GM10248 (cell line): ENCODE measurements at places on chromosomes 12 and 14.
A peak's percentile ranks its signal among the peaks of the same experiment; 100 is the strongest.

DNA sequence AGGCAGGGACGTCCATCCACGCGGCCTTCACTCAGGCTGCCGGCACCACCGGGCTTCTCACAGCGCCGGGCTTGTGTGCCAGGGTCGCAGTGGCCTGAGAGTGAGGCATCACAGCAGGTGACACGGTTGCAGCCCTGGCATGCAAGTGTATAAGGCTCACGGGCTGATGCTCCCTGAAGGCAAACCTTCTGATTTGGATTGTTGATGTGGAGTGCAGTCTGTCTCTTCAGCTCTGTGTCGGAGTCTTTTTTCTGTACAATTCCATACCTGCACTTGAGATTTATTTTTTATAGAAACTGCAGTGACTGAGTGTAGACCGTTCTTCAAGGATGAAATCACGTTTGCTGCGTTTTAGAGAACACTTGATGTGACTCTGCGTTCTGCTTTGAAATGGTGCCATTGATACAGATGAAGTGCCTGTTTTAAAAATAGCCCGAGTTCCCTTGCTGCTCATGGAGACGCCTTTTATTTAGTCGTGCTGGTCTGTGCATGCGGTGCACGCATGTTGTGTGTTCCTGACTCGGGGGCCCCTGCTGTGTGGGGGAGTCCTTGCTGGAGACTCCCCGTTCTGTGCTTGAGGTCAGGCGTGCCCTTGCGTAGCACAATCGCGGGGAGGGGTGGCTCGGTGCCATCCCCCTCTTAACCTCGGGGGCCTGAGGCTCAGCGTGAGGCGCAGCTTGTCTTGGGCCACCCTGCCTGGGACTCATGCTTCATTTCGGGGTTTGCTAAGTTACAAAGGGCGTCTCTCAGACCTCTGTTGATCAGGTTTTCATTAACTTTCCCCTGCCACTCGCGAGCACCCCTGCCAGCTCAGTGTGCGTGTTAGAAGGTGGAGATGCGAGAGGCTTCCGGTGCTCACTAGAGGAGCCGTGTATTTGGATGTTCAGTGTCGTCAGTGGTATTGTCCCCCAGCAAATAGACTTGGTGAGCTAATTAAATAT lies 21.6 kb upstream of the AMN start:
- DNase-seq, result peak; percentile 74

- no peak for DNase-seq
Observed at GRCh38 chr14:37658156-37658555, 62.7 kb downstream of the TTC6 start.

- DNase-seq, result no peak
Observed at GRCh38 chr14:72856530-72857266, 37.2 kb downstream of the DPF3 start.

- no peak for DNase-seq
Observed at GRCh38 chr14:102962111-102962627, 39.7 kb downstream of the AMN start.

DNA sequence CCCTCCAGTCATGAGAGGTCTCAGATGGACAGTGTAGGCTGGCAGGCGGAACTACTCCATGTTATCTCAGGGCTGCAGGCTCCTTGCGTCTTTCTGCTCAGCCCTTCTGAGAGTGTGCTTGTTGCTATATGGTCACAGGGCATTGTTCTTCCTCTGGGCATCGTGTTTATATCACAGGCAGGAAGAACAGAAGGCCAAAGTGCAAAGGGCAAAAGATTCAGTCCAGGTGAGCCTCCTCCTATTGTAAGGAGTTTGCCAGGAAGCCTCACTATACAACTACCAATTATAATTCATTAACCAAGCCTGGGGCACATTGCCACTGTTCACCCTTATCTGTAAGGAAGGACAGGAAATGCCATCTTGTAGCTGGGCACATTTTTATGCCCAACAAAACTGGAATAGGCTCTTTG lies 195.5 kb upstream of the KITLG start:
- no peak for DNase-seq

DNA sequence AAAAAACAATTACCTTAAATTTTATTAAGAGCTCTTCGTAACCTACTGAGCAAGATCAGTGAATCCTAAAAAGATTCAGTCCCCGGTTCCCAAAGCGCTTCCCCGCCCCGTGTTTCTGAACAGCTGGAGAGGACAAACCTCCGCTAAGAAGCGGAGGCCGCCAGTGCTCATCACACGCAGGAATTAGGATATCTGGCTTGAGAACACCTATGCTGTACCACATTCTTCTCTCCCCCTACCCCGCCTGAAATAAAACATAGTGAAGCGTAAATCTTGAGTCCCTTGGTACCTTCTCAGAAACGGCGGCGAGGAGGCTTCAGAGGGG lies 774 bp upstream of the WDR20 start:
- DNase-seq, result no peak

DNA sequence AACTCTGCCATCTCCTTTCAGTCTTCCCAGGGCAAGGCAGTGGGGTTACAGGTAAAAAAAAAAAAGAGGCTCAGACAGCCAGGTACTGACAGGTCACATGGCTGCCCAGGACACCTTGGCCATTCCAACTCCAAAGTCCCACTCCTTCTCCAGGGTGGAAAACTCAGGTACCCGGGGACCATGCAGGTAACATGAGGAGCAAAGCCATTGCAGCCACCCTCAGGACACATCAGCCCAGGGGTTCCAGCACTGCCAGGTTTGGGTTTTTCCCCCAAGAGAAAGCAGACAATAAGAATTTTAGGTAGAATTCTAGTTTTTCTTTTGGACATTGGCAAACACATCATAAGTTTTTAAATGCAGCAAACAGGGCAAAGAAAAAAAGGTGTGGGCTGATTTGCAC lies 15.3 kb downstream of the FAM222A start:
- no peak for DNase-seq

GRCh38 chr12:28550757-28551704 lies 360.8 kb downstream of the CCDC91 start:
- no peak for DNase-seq

- DNase-seq, result no peak
Observed at GRCh38 chr12:22610131-22610530, 14.8 kb upstream of the ETNK1 start.

DNA sequence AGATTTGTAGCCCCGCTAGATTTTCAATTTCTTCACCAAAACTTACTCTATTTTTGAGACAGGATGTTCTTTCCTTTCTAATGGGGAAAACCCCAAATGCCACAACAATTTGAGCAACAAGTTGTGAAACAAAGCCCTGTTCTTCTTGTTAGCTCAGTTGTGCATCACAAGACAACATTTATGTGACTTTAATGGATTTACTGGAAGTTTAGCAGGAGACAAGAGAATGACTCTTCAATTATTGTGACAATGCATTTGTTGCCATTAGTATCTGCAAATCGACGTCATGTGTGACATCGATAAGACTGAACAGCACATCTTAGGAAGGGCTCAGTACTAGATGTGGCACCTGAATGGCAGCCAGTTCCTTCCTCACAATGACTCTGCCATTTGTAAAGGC lies 1028.9 kb upstream of the TMEM132C start:
- DNase-seq, result no peak

DNA sequence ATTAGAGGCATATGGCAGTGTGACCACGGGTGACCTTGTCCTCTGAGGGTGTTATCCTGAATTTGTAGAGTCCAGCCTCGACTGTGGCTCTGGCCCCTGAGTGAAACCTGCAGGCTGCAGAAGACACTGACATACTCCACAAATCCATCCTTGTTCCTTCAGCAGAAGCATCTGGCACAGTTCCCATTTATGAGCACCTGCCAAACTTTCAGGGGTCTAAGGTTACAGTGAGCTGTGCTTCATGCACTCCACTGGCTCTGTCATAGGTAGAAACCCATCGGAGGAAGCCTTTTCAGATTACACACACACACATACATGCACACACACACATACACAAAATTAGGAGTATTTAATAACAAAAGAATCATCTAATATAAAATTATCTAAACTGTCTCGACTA lies 13.6 kb upstream of the NUAK1 start:
- DNase-seq, result no peak

GRCh38 chr14:81681541-81681940 lies 147.9 kb upstream of the SEL1L start:
- DNase-seq, result no peak

- DNase-seq, result no peak
Observed at GRCh38 chr12:113222730-113223531, 1.7 kb downstream of the TPCN1 start.

- DNase-seq, result no peak
Observed at GRCh38 chr14:68893566-68893965, 85.5 kb downstream of the ACTN1 start.

DNA sequence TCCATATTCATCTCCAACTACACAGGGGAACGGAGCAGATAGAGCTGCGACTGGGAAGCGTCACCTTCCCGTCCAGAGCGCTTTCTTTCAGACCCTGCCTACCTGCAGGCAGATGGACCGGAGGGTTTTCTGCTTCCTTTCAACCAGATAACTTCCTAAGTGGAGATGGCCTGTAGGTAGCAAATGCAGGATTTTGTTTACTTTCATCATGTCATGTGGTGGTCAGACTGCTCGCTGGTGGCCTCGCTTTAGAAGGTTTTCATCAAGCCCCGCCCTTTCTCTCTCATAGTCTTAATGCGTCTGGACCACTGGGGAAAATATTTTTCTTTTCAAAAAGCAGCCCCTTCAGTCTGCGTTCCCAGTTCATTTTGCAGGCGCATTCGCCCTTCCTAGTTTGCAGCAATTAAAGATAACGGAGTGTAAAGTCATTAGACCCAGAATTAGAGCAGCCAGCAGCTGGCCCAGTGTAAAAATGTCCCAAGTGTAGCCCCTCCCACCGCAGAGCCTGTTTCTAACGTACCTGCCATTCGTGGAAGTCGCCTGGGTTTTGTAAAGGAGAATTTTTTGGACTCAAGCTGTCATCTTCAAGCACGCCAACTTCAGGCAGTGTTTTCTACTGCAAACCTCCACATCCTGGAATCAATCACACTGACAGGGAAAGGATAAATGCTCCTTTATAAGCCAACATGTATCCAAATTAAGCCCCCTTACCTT lies 68.9 kb downstream of the TESC start:
- no peak for DNase-seq

DNA sequence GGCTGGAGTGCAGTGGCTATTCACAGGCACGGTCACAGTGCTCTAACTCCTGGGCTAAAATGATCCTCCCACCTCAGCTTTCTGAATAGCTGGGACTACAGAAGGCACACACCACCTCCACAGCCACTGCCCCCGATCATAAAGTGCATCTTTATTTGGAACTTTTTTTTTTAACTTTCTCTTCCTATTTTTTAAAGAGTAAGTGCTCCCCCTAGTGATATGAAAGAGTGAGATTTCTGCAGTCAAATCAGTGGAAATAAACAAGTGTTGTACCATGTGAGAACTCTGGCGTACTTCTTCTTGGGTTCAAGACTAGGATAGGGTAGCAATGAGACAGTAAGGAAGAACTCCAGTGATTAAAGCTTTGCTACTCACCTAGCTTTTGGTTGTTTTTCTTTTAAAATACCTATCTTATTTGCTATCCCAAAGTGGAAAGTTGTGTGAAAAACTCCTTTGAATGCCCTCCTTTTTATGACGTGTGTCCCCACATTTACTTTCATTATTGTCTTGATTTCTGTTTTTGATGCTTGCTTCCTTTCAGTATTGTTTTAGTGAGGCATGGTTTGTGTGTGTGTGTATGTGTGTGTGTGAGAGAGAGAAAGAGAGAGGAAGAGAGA lies 6.6 kb downstream of the PPP4R4 start:
- DNase-seq, result peak; percentile 35

- no peak for DNase-seq
Observed at GRCh38 chr12:109946913-109947312, 46.8 kb downstream of the TCHP start.

DNA sequence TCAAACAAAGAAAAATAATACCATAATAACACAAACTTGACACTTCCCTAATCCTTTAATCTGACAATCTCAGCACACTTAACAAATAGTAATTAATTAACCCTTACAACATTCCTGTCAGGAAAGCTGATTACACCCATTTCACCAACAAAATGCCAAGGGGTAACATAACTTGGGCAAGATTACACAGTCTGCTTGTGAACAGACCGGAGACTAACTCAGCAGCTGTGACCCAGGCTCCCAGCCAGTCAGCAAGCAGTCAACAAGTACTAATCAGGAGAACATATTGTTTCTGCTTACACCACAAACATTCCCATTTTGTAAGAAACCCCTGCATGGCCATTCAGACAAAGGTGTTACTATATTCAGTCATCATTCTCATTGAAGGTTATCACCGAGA lies 592.5 kb upstream of the FLRT2 start:
- DNase-seq, result no peak

DNA sequence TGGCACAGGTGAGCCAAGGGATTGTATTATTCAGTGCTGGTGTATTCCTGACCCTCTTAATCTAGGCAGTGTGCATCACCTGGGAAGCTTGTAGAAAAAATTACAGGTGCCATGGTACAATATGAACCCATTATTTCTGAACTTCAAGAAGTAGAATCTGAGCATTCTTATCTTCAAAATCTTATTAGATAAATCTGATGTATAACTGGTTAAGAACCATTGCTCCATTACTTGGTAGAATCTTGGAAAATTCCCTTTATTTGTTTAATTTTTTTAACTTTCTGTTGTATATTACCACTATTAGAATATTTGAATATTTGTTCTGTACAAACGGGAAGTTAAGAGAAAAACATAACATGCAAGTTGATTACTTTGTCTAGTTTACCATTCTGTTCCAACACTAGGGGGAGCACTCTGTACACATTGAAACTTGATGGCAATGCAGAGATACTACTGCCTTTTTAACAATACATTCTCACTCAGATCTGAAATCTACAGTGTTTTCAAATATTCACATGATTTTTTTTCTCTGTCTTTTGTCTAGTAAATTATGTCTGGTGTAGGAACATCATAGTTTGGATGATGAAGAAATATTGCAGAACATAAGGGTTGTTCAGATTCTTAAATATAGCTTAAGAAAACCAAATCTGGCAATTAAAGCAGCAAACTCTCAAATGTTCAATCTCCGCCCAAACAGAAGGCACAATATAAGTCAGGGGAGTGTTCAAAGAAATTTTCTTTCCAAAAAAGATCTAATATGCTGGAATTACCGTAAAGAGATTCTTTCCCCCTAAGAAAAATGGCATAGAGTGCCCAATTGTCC lies 196.6 kb downstream of the PCNX1 start:
- peak; percentile 65 for DNase-seq

DNA sequence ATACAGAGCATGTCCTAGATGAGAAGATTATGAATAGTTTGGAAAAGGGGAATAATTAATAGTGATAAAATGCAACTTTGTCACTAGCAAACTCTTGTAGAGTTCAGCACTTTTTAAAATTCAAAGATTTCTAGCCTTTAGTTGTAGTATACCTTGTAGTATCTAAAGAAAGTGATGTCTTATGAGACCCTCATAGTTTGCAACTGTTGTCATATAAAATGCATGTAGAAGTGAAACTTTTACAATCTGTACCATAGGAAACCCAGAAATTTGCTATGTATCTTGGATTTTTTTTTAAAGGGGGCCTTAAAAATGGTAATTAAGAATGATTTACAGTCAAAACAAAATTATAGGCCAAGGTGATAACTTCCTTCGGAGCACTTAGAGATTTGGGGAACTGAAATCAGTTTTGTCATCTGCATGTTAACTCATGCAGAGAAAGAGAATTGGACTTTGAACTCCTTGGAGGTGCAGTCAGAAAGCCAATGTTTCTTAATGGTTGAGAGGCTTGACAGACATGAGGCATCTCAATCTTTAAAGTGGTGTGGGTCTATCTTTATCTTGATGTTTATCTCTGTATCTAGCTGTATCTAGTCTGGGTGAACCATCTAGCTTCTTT lies 1.3 kb downstream of the LRRK2 start:
- peak; percentile 74 for DNase-seq

GRCh38 chr12:124651516-124652273 lies 84.3 kb upstream of the NCOR2 start:
- no peak for DNase-seq

- DNase-seq, result no peak
Observed at GRCh38 chr14:64768401-64769095, 64.3 kb downstream of the PLEKHG3 start.
